ENCODE measurements at places on chromosomes 4 and X.

DNA sequence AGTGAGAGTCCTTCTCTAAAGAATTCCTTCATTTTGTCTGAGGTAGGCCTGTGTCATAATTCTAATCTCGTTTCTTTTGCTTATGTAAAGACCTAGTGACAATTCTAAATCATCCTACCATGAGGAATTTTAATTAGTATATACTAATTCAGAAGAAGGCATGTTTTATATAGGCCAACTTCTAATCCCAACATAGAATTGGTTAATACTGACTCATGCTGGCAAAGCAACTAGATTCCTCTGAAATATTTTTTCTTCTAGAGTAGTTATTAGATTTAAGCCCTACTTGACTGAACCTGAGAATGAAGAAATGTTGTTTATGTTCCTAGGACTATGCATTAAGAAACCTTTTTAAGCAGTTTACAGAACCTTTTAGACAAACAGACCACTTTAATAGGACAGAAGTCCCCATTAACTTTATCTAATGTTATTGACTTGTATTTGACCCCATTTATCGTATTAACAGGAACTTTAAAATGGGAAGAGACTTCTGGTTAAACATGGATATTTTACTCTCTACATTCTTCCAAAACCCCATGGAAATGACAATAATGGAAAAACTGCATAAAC lies 56.1 kb upstream of the EIF1AX start:
- DNase-seq = no peak

GRCh38 chr4:102299354-102300107 lies 45.8 kb downstream of the SLC39A8 start:
- DNase-seq = peak; percentile 75

DNA sequence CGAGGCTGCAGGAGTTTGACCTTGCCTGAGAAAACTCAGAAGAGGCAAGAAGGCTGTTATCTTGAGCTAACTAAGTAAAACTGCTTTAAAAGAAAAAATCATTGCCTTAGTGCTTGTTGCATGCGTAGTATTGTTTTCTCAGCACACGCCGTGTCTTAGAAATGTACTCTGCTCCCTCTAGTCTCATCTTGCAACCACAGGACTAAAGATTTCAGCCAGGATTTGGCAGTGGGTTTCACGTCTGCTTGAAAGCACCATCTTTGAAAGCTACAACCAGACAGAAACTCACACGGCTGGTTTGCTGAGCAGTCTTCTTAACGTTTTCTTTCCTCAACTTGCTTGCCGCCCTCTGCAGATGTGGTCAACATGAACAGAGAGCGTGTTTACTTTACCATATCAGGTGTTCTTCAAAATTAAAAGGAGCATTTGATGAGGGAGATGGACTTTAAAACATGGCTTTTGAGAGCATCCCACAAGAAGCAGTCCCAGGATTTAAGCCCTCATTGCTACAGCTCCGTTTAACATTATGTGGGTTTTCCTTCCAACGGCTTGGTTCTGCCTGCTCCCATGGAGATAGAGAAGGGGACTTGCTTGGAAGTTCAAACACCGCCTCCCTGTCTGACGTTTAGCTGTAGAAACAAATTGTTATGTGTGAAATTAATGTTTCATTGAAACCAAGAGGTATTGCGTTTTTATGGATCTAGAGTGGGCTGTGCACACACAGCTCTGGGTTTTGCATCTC lies 3.4 kb downstream of the SORCS2 start:
- peak; percentile 13 for DNase-seq

- no peak for DNase-seq
These were observed 1.9 kb downstream of the BCORL1 start for GRCh38 chrX:129984111-129984958.

- peak; percentile 23 for DNase-seq
These were observed 392.5 kb downstream of the BCOR start for GRCh38 chrX:39705290-39705689.

- no peak for DNase-seq
These were observed 36.0 kb downstream of the ADGRG2 start for GRCh38 chrX:19086102-19086772.

- no peak for DNase-seq
These were observed 81.2 kb downstream of the SPRY1 start for GRCh38 chr4:123477711-123478209.

DNA sequence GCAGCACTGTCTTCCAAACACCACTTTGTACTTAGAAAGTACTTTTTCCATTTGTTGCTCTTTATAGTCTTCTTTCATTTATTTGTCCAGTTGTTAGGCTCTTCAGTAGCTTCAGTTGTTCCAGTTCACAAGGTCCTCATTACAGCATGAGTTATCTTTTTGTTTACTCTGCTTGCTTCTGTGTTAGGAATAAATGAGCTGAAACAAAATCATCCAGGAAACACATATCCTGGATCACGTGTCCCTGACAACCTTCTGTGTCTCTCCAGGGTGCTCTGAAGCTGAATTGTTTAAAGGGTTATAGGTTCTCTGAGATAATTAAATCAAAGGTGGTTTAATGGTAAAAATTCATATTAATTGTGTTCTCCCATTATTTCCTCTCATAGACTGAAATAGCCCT lies 19.9 kb upstream of the KLHL8 start:
- no peak for DNase-seq

DNA sequence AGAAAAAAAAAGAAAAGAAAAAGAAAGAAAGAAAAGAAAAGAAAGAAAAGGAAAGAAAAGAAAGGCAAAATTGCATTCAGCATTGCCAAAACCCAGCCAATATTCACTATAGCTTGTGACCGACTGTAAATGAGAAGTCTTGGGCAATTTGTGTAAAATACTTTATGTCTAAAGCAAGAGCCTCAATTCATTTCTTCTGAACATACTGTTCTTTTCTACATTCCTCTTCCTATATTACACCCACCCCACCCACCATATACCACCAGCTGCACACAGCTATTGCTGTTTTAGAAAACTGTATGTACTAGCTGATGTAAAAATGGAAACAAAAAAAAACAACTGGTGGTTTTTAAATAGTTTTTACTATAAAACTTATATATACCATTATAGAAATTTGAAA lies 156.9 kb upstream of the TTC29 start:
- DNase-seq = no peak

DNA sequence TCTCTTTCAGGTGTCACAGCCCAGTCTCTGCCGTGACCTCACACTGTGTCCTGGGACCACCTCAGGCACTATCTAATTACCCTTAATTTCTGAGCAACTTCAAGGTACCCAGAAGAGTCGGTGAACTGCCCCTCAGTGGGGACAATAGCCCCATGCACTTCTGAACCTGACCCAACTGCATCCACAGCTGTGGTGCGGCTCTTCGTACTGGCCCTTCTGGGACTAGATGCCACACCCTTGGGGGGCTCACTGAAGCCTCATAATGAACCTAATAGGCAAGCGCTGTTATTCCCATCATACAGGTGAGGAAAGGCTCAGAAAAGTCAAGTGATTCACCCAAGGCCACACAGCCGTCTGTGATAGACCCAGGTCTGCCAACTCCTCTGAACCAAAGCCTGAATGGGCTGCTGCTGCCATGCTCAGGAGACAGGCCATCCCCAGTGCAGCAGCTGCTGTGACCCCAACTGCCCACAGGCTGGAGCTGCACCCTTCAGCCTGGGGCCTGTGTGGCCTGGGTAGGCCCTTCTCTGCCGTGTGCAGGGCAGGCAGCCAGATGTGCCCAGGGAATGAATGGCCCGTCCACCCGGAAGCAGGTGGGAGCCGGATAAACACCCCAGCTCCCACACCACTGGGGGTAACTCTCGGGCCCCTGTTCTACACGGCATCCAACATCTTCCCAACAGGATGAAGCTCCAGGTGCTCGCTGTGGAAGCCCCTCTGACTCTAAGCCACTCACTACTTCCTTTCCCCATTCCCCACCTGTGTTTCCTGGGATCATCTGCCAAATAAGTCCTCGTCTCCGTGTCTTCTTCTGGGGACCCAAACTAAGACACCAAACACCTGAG lies 35.9 kb downstream of the HMX1 start:
- DNase-seq = no peak

- DNase-seq = no peak
These were observed 65.7 kb upstream of the KCNIP4 start for GRCh38 chr4:22014222-22014741.

GRCh38 chrX:8305350-8305749 lies 134.3 kb upstream of the VCX2 start:
- DNase-seq = no peak

GRCh38 chr4:55791666-55792065 lies 27.9 kb upstream of the EXOC1L start:
- no peak for DNase-seq

GRCh38 chr4:139770361-139770760 lies 104.7 kb downstream of the MGST2 start:
- DNase-seq = no peak

DNA sequence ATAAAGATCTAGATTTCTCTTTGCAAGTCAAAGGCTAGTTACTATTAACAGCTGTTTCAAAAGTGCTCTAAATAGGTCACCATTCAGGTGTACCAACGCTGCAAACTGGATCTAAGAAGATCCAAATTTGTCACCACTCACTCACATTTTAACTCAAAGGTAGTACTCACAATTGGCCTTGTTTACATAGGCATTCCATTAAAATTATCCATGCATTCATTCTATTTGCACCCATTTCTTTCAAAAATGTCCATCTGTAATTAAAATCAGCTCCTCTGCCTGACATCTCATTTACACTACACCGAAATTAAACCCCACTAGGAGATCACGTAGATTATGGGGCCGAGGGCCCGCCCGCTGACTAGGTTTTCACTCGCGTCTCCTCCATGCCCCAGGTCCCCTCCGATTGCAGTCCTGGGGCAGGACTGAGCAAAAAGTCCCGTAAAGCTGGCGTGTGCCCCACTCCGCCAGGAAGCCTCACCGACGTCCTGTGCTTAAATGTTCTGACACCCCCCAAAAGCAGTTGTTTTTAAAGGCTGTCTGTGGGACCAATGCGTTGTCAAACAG lies 1.3 kb upstream of the ING2 start:
- DNase-seq = peak; percentile 59

GRCh38 chr4:8464381-8464780 lies 23.8 kb downstream of the TRMT44 start:
- no peak for DNase-seq

GRCh38 chrX:110383414-110383813 lies 24.8 kb downstream of the RTL9 start:
- no peak for DNase-seq

- DNase-seq = no peak
These were observed 29.8 kb downstream of the FAM149A start for GRCh38 chr4:186134257-186134656.

GRCh38 chrX:108590496-108590895 lies 145.9 kb downstream of the IRS4 start:
- no peak for DNase-seq

DNA sequence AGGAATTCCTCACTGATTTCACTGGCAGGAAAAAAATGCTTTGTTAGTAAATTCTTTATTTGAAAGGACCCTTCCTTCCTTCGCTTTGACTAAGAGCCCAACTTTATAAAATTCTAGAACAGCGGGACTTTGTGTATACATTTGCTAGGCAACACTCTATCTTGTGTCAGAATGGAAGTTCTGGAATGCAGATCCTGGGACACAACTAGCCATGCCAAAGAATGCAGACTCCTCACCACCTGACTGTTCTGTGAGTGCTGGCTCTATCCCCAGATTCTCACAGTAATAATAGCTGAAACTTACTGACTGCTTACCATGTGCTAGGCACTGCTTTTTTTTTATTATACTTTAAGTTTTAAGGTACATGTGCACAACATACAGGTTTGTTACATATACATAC lies 73.3 kb upstream of the ZDHHC15 start:
- DNase-seq = no peak

GRCh38 chr4:170400361-170400760 lies 310.6 kb upstream of the AADAT start:
- DNase-seq = no peak

DNA sequence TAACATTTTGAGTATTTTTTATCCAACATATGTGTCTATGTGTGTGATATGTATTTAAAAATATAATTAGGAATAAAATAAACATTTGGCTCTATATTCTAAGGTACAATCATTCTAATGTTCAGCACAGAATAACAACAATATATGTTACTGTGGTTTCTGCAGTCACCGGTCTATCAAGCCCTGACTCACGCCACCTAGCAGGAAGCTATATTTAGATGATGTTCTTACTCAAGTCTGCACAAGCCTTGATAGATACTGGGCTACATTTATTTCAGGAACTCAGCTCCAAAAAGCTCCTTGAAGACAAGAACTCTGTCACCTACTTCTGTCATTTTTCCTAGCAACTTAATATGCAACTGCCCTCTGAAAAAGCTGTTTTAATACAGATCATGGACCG lies 152.0 kb upstream of the FTHL17 start:
- no peak for DNase-seq

DNA sequence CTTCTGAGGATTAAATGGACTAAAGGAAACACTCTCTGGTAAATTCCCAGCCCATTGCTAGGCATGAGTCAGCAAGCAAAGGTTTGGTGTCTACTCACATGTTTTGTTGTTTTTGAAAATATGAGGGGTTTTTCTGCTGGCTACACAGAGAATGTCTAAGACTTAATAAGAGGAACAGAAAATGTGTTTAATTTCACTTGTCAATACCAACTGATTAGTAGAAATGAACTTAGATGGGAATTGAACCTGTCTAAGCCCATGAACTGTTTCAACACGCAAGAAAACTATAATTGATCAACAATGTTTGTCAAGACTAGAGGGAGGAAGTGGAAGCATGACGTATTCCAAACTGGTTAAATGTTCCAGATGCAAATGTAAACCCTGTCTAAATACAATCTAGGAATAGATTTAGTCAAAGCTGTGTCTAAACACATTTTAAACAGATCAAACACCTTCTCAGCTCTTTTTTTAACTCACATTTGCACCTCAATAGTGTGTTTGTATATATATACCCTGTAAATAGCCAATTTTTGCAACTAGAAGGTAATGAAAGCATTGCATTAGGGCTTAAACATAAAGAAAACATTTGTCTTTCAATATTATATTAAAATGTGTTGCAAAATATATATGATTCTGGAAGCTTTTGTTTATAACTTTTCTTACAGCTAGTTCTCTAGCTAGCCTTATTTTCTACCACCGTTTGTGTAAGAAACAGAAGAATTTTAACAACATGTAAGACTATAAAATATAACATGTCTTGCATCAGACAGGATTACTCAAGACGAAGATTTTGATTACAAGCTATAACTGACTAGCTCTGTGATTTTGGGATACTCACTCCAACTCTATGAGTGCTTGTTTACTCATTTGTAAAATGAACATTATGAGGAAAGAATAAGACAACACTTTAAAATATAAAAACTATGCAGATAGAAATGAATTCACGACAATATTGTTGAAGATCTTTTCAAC lies 607.8 kb downstream of the FSTL5 start:
- no peak for DNase-seq

GRCh38 chrX:85977218-85977617 lies 70.1 kb downstream of the CHM start:
- DNase-seq = no peak

GRCh38 chr4:17166954-17167353 lies 268.5 kb upstream of the LDB2 start:
- no peak for DNase-seq

GRCh38 chrX:10090319-10090718 lies 66.5 kb upstream of the CLCN4 start:
- no peak for DNase-seq

All from G401 (cell line).